ENCODE measurements at places on chromosomes 12 and 14.

DNA sequence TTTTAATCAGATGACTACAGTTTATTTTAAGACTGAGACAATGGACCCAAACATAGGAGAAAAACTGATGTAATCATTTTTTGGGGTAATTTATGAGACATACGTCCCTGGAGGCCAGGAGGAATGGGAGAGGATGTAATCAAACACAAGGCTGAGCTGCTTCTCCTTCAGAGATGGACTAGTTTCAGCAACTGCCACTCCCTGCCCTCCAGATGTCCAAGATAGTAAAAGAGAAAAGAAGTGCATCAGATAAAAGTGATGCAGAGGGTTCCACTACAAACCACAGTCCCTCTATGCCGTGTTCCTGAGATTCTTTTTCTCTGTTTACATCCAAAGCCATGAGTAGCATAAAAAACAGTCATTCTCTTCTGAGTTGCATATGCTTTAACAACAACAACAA lies 101.1 kb downstream of the DACT1 start:
- no peak for DNase-seq

- DNase-seq, result peak; percentile 96
Measured at GRCh38 chr12:65868133-65868705, 43.9 kb downstream of the HMGA2 start.

DNA sequence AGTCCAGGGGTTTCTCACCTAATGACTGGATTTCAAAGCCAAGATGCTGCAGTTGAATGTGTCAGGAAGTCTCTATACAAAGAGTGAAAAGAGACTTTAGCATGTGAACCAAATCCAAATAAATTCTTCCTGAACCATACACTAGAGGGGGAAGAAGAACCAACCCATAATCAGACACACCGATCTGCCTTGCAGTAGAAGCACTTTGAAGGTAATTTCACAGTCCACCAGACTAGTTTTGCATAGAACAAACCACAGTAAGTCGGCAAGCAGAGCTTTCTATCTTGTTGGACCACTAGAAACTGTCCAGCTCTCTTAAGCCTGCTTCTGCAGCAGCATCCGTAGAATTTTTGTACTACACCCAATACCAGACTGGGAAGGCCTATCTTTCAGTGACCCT lies 39.3 kb downstream of the FIGNL2 start:
- DNase-seq, result no peak

- no peak for DNase-seq
Measured at GRCh38 chr12:64413884-64414283, 9.7 kb downstream of the XPOT start.

DNA sequence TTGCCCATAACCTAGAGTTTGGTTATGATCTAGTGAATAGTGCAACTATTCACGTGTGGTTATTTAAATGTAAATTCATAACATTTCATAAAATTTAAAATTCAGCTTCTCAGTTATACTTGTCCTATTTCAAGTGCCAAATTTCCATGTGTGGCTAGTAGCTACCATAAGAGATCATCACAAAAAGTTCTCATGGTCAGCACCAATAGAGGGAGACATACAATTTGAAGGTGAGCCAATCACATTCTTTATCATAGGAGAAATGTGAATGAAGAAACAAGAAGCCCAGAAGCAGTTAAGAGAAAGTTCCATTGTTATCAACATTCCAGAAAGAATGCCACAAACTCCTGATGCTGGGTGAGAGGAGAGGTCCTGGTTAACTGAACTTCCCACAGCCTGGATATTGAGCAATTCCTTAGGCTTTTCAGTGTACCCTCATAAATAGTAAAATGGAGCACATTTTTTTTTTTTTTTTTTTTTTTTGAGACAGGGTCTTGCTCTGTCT lies 892.9 kb upstream of the USP15 start:
- DNase-seq, result no peak

GRCh38 chr14:104266631-104267575 lies 128.5 kb downstream of the KIF26A start:
- DNase-seq, result no peak

DNA sequence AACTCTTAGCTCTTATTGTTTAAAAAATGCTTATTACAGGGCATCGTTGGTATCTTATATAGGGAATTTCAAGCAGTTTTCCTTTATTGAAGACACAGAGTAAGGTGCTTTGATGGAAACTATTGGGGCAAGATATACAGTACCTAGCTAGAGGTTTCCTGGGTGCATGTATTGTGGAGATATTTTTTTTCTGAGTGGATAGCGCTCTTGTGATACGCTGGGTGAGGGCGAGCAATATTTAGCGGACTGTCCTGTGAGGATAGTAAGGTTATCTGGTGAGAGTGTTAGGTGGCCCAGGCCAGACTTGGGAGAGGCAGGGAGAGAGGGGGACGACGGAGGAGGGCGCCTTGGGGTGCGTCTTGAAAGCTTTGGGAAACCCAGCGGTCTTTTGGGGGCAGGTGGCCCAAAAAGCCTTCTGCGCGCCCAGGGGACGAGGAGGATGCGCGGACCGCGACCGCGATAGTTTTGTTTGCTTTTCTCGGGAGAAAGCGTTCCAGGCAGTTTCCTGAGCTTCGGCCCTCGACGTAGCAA lies 596 bp upstream of the BICD1 start:
- no peak for DNase-seq

DNA sequence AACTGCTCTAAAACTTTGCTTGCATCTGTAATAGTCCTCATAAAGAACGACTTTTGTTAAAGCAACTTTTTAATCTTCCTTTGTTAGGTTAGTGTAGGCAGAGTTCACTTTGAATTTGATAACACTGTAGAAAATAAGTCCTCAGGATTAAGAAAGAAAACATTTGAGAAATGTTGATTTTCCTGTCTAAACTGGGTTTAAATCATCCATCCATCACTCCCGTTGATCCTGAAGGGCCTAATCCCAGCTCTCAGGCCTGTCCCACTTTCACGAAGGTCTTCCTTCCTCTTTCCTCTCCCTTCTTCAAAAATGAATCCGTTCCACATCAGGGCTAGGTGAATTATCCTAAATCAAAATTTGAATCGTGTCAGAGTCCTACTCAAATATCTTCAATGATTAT lies 36.9 kb downstream of the SLC2A14 start:
- DNase-seq, result no peak

DNA sequence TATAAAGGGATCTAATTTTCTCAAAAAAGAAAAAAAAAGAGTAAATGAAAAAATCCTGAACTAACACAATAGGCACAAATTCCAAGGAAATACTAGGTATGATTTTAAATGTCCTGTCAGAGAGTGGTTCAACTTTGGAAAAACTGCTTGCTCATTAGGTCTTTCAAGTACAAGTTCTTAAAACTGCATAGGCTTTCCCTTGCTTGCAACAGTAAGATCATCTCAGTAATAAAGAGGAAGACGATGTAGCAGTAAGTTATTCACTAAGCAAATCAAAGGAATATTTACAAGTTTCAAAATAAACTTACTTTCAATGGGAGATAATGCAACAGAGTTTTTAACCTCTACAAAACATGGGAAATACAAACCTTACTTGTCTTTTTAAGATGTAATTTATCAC lies 21.6 kb downstream of the CORO1C start:
- no peak for DNase-seq

DNA sequence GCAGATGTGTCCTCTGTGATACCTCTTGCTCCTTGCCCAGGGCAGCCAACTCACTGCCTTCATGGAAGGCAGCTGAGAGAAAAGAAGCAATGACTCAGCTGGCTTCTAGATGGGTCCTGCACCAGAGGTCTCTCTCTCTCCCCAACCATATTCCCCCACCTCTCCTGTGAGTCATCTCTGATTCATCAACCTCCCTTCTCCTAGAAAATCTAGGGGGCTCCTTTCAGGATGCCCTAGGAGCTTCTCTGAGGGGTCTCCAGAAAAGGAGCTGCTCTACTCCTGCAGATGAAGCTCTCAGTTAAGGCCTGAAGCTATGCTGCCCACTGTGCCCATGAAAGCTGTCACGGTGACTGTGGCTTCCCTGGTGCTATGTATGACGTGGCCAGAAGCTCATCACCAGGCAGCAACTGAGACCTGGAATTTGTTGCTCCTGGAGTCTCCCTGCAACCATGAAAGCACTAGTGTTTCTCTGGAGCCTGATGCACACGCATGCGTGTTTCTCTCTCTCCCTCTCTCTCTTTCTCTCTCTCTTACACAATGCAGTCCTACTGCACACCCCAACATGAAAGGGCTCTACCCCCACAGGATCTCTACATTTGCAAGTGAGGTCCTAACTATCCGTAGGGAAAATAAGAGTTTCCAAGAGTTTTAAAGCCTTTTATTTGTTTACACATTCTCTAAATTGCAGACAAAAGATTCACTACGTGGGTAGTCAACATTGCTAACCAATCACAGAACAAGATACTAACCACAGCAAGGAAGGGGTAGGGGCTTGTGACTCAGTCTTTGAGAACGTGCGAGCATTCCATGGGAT lies 285.3 kb downstream of the DPF3 start:
- DNase-seq, result peak; percentile 43

- no peak for DNase-seq
Measured at GRCh38 chr14:90554341-90554740, 157.5 kb downstream of the CALM1 start.

DNA sequence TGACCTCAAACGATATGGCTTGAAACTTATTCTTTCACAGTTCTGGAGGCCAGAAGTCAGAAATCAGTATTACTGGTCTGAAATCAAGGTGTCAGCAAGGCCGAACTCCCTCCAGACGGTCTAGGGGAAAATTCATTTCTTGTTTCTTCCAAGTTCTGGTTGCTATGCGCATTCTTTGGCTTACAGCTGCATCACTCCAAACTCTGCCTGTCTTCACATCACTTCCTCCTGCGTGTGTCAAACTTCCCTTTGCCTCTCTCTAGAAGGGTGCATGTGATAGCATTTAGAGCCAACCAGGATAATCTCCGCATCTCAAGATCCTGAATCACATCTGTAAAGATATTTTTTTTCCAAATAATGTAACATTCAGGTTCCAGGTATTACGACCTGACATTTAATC lies 62.8 kb downstream of the DENND5B start:
- DNase-seq, result peak; percentile 12

DNA sequence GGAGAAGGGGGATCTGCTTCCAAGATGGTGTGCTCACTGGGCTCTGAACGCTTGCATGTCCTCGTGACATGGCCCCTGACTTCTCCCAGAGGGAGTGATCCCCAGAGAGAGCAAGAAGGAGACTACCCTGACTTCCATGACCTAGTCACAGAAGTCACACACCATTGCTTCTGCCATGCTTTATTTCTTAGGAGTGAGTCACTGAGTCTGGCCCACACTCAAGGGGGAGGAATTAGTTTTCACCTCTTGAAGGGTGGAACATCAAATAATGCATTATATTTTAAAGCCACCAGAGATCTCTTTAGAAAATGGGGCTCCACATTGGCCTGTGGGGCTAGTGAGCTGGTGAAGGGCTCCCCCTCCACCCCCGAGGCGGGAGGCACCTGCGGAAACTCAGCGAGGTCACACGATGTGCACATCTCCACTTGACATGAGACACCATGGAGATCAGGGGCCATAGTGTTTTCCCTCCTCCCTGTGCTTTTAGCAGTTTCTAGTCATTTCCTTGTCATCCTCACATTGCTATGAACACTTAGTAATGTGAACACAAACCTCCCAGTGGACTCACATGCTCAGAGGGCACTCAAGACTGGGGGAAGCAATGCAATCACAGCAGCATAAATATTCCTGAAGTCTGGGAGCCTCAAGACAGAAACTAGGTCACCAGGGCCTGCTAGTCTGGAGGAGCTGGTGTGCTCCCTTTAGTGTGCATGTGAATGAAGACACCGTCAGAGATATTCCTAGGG lies 87.4 kb upstream of the FZD10 start:
- no peak for DNase-seq

- no peak for DNase-seq
Measured at GRCh38 chr12:69101505-69101904, 137.9 kb upstream of the CPSF6 start.
